ENCODE measurements at places on chromosomes 16 and 17.

GRCh38 chr17:73463821-73464220 is 152.0 kb upstream of the CDC42EP4 start:
- no peak for DNase-seq

DNA sequence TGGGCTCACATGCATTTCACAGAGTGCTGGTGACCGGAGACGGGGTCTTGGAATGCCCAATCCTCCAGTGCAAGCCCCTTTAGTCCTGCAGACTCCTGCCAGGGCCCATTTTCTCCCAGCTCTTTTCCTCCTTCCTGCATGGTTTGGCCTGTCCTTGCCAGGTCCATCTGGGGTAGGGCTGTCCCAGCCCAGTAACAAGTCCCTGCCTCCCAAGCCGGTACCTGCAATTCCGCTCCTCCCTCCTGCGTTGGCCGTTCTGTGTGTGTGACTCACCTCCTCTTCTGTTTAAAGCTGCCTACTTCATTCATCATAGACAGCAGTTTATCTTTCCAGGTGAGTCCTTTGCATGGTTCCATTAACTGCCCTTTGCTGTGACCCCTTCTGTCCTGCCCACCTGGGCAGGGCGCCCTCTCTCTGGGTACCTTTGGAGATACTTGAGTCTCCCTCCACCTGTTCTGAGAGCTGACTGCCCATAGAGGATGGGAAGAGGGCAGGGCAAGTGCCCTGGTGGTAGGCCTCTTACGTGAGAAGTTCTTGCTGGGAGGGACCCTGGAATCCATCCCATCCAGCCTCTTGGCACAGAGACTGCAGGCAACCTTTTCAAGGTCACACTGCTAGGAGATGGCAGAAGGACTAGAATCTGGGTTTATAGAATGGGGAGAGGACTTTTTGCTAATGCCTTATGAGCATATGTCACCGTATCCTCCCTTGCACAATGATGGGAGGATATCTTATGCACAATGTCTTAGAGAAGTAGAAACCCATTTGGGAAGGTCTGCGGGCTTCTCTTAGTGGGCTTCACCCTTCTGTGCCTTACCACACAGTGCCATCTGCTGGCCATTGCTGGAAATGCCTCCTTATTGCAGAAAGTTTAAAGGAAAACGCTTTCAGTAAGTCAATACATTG is 29.7 kb upstream of the LGALS9 start:
- DNase-seq, result peak; percentile 82

DNA sequence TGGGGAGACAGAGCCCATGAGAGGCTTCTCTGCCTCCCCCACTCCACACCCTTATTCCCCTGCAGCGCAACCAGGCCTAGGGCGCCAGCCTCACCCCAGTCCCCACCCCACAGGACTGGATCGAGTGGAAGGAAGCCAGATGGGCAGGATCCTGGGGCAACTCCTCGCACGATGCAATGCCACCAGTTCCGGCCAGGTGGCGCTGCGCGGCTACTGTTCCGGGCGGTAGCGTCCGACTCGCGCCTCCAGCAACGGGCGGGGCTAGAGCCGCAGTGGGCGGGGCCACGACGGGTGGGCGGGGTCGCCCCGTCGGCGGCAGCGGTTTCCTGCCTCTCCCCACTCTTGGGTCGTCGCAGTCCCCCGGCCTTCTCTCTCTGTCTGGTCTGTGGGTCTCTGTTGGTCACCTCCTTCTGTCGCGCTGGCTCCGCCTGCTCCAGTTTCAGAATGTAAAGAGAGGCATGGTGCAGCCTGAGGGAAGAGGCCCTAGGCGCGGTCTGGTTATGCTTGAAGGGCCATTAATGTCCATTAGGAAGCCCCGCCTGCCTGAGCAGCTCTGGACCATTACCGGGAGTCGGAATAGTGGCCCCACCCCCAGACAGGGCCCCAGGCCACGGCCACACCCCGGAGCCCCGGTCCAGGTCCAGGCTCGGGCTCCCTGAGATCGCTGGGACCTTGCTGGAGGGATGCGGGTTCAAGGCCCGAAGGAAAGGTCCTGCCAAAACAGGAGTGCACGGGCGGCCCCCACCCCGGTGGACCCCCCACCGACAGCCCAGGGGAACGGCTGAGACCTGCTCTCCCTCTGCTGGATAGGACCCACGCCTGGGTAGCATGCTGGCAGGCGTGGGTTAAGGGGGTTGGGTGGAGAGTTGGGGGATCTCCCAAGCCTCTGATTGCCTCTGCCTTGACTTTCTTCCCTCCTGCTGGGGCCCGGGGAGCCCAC is 3.3 kb upstream of the NHERF2 start:
- peak; percentile 96 for DNase-seq

DNA sequence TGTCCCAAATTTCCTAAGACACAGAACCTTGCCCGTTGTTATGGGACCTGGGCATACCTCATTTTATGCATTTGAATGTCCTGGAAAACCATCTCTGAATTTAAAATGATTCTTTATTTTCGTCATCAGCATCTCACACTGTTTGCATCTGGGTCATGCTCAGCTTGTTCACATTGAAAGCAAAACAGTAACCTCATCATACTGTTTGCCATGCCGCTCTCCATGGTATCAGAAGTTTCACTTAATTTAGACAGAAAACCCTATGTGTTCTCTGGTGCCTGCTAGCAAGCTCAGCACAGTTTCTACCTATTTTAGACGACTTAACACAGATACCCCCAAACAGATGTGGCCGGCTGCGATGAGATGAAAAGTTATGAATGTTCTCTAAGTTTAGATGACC is 292.1 kb downstream of the SNX29 start:
- no peak for DNase-seq

DNA sequence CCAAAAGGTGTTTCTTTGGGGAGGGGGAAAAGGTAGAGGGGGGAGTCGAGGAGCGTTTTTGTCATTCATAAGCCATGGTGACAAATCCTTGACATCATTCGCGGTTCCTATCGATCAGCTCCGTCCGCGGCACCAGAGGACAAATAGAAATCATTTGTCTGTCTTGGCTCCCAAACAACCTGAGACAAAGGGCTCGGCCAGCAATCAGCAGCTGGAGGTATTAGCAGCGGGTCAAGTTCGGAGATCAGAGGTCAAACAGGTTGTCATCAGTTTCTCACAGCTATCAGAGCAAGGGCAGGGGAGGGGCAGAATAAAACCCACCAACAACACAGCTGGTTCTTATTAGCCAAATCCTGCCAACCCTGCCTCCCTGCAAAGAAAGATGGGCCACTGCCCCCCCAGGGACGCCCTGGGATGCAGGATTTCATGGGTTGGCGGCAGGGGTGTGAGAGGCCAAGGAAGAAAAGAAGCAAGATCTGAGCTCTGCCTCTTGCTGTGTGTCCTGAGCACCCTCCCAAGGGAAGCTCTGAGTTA is 145.3 kb upstream of the LHX1 start:
- DNase-seq, result no peak

All from activated gamma-delta T cell treated with anti-CD3 and anti-CD28 coated beads, Interleukin-2, amount 50 U/mL, for 16 hours (primary cell).